ENCODE measurements at places on chromosomes 3 and 15.

- DNase-seq: no peak
Observed at GRCh38 chr3:125231895-125232294, 19.3 kb upstream of the SLC12A8 start.

DNA sequence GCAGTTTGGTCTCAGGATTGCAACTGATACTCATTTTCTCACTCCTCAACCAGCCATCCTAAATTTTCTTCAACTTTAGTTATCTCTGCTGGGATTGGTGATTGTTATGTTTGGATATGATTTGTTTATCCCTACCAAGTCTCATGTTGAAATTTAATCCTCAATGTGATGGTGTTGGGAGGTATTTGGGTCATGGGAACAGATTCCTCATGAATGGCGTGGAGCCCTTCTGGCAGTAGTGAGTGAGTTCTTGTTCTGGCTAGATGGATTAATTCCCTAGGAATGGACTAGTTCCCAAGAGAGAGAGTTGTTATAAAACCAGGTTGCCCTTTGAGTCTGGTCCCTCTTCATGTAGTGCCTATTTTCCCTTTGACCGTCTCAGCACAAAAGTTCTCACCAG lies 399.9 kb downstream of the SQOR start:
- no peak for DNase-seq

DNA sequence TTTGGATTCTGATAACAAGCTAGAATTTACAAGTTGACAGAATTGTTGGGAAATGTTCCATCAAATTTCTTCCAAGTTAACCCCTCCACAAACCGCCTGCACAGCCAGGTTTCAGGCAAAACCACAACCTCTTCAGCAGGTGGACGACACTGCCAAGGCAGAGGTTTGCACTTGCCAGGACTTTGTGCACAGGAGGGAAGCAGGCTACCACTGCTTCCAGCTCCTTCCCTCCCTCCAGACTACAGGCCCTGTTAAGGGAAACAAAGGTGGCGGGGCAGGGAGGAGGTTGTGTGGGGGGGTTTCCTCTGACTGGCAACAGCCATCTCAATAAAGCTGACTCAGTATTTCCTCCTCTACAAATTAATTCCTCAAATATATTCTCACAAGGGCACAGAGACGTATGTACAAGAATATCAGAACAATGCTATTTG lies 42.2 kb downstream of the TBC1D2B start:
- no peak for DNase-seq

GRCh38 chr3:194874783-194875182 lies 189.1 kb downstream of the FAM43A start:
- no peak for DNase-seq

DNA sequence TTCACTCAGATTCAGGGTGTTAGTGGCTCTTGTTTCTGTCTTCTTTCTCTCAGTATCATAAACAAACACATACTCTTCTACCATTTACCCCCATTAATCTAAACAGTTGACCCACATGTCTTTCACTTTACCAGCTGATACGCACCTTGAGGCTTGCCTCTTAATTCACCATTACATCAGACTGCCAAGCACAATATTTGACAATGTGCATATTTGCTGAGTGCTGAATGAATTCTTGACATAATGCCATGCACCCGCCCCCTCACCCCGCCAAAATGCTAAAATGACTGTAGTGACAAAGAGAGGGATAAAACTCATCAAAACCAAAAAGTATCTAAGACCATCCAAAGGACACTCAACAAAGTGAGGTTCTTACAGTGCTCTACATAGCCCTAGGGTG lies 57.4 kb downstream of the NGLY1 start:
- DNase-seq: no peak

DNA sequence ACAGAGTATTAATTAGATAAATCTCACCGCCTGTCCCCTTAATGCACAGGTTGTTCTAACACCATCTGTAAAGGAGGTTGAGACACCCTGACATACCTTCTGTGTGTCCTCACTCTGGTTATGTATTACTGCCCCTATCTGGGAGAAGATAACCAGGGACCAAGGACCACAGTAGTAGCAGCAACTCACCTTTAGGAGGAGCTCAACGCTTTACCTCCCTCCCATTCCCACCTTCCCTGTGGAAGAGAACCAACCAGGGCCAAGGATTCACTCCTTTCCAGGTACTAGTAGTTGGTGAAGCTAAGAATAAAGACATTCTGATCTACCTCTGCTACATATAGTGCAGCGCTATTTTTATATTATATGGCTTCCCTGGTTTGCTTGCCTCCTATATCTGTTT lies 232.6 kb downstream of the MEX3B start:
- no peak for DNase-seq

DNA sequence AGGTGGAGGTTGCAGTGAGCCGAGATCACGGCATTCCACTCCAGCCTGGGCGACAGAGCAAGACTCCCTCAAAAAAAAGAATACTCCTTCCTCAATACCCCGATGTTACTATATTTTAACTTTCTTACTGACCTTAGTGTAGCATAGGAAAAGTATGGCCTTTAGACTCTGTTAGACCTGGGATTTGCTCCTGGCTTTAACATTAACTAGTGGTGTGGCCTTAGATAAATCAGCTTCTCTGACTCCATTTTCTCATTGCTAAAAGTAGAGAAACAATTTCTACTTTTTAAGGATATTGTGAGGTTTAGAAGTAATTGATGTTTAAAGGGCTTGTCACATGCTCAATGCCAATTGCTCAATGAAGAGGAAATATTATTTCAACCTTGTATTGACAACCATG lies 7.6 kb upstream of the IL1RAP start:
- no peak for DNase-seq

- DNase-seq: no peak
Observed at GRCh38 chr3:63679186-63679585, 26.7 kb downstream of the SNTN start.

- DNase-seq: no peak
Observed at GRCh38 chr3:114393367-114394072, 99.7 kb downstream of the TIGIT start.

DNA sequence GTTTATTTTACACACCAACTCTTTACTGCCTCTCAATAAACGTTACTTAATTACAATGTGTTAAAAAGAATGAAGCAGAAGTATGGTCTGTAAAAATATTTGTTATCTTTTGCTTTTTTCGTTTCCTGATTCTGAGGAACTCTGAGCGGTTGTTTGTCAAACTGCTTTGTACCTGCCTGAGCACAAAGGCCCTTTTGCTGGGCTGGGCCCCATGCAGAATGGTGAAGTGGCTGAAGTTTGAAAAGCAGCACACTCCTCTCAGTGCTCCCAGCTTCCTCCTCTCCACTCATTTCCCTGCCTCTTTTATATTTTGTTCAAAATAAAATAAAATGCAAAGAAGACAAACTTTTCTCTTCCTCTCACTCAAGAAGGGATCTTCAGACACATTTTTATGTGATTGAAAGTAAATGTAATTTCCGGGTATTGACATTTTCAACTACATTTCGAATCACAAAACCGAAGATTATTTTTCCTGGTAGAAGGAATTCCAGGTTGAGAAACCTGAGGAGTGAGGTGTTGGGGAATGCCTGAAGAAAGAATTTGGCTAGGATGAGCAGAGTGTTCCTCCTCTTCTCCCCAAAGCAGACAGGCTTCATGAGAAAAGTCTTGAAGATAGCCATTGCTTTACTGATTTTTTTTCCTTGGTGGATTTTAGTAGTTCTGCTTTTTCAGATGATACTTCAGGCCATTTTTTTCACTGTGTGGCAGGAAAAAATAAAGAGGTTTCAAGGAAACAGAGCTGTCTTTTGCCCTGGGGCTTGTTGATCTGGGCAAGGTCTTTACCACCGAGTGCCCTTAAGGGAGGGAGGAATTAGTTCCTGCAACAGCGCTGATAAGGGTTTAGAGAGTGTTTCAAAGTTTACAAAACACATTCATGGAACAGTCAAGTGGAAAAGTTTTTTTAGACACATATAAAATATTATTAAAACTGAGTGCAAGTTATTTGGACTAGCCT lies 229.8 kb downstream of the NFKBIZ start:
- no peak for DNase-seq

DNA sequence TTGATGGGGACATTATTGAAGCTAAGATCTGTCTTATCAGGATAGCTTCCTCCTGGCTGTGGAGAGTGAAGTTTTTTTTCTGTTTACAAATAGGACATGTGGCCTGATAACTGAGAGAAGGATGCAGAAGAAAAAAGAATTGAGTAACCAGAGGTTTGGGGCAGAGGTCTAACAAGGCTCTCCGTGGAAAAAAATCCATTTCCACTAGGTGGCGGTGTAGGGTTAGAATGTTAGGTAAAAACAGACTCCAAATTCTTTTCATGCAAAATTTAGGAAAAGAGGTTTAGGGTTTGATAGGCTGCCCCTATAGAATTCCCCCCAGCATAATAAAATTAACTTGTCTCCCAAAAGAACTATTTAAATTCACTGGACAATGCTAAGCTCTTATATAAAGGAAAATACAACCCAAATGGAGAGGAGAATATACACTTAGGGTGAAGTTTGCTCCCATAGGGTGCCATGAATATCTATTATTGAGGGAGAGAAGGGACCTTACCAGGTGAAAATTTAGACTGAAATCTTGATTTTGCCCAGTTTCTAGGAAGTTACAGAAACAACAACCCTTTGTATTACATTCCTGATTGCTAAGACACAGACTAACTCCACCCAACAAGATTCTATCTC lies 1560.4 kb downstream of the OTOL1 start:
- DNase-seq: no peak

GRCh38 chr3:38354588-38355330 lies 8.2 kb downstream of the XYLB start:
- no peak for DNase-seq

- no peak for DNase-seq
Observed at GRCh38 chr3:113405180-113405579, 36.1 kb downstream of the CFAP44 start.

DNA sequence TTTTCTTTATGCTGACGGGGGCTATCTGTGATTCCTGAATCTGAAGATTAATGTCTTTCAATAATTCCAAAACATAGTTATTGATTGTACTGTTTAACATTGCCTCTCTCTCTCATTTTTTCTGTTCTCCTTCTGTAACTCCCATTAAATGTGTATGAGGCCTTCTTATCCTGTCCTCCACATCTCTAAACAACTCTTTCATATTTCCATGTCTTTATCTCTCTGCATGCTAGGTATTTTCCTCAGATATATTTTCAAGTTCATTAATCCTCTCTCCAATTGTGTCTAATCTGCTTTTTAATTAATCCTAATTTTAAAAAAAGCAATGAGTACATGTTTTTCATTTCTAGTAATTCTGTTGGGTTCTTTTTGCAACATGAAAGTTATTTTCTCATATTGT lies 173.2 kb downstream of the TLE3 start:
- no peak for DNase-seq

DNA sequence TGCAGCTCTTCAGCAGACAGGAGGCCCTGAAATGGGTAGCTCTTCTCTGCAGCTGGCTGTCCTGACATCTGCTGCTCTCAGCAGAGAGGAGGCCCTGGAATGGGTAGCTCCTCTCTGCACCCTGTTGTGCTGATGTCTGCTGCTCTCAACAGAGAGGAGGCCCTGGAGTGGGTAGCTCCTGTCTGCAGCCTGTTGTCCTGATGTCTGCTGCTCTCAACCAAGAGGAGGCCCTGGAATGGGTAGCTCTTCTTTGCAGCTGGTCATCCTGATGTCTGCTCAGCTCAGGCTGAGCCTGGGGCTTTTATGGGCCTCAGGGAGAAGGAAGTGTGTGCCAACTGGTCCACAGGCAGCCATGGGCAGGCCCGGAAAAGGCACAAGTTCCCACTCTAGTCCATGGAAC lies 66.6 kb downstream of the PIK3CB start:
- DNase-seq: no peak

DNA sequence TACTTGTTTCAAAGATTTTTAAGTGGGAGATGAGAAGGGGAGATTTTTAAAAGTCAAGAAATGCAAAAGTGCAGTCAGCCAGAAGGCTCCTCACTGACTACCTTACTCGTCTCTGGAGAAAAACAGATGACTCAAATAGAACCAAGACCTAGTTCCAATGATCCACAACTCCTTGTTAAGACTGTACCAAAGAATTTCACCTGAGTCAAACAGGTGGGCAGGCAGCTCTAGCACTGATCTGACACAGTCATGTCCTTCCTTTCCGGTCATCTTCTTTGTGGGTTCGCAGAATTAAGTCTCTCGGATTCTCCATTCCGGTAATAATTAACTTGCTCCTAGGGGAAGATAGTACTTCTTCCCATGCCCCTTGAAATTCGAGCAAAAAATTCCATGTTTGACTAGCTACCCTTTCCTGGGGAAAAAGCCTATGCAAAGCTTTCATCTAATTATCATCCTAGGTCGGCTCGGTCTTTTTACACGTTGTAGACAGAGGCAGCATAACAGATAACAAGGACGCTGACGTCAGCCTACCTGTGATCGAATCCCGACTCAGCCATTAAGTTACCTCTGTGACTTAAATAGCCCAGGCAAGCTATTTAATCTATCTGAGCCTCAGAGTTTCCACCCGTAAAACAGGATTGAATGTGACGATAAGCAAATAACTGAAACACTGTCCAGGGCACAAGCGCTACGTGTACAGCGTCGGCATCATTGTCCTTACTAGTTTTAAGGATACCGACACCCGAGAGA lies 758 bp downstream of the SELENOK start:
- DNase-seq: no peak

DNA sequence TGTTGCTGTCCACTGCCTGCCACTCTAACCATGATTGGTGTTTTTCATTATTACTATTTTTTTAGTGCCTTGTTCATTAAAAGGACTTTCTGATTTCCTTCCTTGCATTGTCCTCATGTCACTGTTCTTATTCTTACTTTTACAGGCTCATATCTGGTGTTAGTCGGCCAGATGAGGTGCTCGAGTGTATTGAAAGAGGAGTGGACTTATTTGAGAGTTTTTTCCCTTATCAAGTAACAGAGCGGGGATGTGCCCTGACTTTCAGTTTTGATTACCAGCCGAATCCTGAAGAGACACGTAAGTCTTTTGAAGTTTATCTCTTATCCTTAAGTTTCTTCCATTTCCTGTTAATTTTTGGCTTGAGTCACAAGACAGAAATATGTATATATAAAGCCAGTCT lies 23.2 kb downstream of the QTRT2 start:
- DNase-seq: no peak

GRCh38 chr3:110343945-110344344 lies 727.7 kb upstream of the NECTIN3 start:
- peak; percentile 63 for DNase-seq

DNA sequence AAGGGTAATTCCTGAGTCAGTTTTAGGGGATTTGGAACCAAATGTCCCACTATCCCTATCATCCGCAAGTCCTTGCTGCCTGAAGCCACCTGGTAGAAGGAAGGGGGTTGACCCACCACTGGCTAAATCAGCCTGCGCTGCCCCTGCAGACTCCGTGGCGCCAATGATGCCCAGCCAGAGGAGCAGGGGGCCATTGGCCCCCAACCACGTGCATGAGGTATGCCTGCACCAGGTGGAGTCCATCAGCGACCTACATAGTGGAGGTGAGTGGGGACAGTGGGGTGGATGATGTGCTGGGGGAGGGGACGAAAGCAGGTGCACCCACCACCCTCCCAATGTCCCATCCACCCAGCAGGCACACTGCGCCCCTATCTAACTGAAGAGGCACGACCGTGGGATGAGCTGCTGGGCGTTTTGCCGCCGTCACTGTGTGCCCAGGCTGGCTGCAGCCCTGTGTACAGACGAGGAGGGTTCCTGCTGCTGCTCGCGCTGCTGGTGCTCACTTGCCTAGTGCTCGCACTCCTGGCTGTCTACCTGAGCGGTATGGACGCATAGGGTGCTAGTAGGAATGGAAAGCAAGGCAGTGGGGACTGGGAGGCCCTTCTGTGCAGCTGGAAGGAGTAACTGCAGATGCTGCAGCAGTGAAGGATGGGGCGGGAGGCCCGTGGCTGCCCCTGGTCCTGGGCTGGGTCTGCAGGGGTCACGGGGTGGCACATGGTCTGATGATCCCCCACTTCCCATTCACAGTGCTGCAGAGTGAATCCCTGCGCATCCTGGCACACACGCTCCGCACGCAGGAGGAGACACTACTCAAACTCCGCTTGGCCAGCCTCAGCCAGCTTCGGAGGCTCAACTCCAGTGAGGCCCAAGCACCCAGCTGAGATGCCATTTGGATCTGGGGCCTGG lies 5.7 kb downstream of the IFRD2 start:
- DNase-seq: no peak
